ENCODE measurements at places on chromosomes 12 and 14. TPM values are rescaled to one million over a fixed set of nuclear protein-coding genes. Genes with fewer than 3 reads are reported as not detected.

EXOC3L4 gene
- total RNA-seq = not detected

PROX2 gene
- 0.76 TPM for total RNA-seq

DTX1 gene
- 3.1 TPM for total RNA-seq

NEMP1 gene
- 63.0 TPM for total RNA-seq

LALBA gene
- total RNA-seq = not detected

AGAP2 gene
- total RNA-seq = 29.7 TPM

OR4E2 gene
- total RNA-seq = not detected

KRT73 gene
- total RNA-seq = not detected

TOMM20L gene
- not detected for total RNA-seq

DPPA3 gene
- total RNA-seq = not detected

OSBPL8 gene
- total RNA-seq = 86.7 TPM

PTPRR gene
- not detected for total RNA-seq

MGST1 gene
- not detected for total RNA-seq

DNAL1 gene
- total RNA-seq = 9.9 TPM

CMA1 gene
- total RNA-seq = not detected

SLC25A47 gene
- not detected for total RNA-seq

TEX22 gene
- 2.4 TPM for total RNA-seq

TAS2R31 gene
- 1.0 TPM for total RNA-seq

TNFAIP2 gene
- 0.82 TPM for total RNA-seq

ABCC9 gene
- not detected for total RNA-seq

SLC25A21 gene
- total RNA-seq = not detected

Data from activated CD8-positive, alpha-beta memory T cell treated with anti-CD3 and anti-CD28 coated beads for 36 hours (primary cell).